ENCODE measurements at places on chromosomes 12 and 14.

- DNase-seq = no peak
These were observed 329.8 kb downstream of the APAF1 start for GRCh38 chr12:98974767-98975381.

DNA sequence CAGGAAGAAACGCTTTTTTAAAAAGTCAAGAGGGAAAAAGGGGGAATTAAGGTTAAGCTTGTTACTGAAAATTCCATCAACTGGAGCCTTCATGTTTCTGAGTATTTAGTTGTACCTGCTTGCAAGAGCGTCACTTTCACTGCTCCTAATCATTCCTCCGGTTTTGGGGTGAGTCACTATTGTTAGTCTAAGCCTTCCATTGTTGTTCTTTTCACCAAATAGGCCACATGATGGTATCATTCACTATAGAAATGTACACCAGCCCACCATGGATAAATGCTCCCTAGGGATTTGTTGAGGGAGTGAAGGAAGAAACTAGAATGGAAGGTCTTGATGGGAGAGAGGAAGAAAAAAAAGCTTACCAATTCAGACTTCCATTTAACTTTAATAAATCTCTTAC lies 3.0 kb downstream of the IL22 start:
- peak; percentile 12 for DNase-seq

GRCh38 chr14:100022772-100023451 lies 42.3 kb upstream of the EVL start:
- DNase-seq = peak; percentile 85

DNA sequence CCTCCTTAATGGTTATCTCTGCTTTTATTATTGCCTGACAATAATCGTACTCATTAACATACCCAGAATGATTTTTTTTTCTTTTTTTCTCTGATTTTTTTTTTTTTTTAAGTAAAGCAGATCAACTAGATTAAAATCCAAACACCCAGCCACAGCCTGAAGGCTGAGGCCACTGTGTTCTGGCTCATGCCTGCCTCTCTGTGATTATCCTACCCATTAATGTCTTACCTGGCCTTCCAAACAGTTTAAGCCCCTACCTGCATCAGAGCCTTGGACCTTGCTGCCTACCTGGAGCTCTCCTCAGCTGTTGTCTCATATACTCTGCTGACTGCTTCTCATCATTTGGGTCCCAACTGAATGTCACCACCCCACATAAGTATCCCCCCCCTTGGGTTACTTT lies 6.8 kb upstream of the TMED10 start:
- DNase-seq = no peak

DNA sequence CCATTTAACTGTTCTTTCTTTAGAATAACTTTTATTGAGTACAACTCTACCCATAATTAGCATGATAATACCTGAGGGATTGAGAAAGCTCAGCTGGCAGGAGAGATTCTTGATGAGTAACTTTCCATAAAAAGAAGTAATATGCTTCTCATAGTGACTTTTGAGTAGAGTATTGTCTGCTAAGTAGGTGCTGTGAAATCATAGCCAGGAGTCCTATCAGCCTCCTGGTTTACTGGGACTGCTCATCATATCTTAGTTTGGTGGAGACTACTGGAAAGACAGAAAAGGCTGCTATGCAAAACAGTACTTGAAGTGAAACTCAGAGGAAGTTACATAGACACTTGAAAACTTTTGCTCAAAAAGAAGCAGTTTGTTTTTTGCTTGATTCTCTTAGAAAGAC lies 113.3 kb upstream of the ATP2B1 start:
- no peak for DNase-seq

GRCh38 chr12:12660201-12660600 lies 35.8 kb downstream of the GPR19 start:
- DNase-seq = no peak

DNA sequence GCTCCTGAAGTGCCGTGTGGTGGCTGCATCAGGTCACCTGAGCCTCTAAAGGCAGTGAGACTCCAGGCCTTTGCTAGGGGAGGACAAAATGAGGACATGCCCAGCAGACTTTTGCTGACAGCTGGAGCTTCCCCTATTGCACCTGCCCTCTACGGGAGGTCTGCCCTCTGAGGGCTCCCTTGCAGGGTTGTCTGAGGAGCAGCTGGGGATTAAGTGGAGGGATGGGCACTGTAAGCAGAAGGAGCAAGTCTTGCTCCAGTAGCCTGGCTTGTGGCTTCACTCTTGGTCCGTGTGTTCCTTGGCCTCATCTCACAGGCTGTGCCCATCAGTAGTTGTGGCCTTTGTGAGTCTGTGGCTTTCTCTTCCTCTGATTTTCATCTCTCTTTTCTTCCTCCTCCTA lies 66.9 kb upstream of the NRXN3 start:
- peak; percentile 76 for DNase-seq

GRCh38 chr12:4039931-4040330 lies 166.7 kb upstream of the PARP11 start:
- no peak for DNase-seq

GRCh38 chr12:110307372-110307771 lies 26.3 kb downstream of the ATP2A2 start:
- no peak for DNase-seq

- DNase-seq = peak; percentile 87
These were observed 68.2 kb downstream of the DRAM1 start for GRCh38 chr12:101945369-101946232.

- DNase-seq = no peak
These were observed 66.7 kb upstream of the EIF5 start for GRCh38 chr14:103267226-103267910.

DNA sequence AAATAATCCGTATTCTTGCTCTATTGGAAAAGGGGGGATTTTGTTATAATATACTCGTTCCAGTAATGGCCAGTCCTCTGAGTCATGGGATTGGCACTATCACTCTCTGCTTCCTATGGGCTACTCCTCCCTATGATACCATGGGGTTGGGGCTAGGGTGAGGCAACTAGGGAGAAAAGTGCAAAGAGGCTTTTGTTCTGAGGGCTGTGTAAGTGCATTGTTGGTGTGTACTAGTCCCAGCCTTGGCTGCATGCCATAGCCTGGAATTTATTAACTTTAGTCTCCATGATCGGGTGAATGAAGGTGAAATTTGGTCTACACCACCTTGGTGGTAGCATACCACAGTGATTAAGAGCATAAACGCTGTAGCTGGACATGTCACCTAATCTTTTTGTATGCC lies 247.6 kb downstream of the RPAP3 start:
- DNase-seq = no peak

DNA sequence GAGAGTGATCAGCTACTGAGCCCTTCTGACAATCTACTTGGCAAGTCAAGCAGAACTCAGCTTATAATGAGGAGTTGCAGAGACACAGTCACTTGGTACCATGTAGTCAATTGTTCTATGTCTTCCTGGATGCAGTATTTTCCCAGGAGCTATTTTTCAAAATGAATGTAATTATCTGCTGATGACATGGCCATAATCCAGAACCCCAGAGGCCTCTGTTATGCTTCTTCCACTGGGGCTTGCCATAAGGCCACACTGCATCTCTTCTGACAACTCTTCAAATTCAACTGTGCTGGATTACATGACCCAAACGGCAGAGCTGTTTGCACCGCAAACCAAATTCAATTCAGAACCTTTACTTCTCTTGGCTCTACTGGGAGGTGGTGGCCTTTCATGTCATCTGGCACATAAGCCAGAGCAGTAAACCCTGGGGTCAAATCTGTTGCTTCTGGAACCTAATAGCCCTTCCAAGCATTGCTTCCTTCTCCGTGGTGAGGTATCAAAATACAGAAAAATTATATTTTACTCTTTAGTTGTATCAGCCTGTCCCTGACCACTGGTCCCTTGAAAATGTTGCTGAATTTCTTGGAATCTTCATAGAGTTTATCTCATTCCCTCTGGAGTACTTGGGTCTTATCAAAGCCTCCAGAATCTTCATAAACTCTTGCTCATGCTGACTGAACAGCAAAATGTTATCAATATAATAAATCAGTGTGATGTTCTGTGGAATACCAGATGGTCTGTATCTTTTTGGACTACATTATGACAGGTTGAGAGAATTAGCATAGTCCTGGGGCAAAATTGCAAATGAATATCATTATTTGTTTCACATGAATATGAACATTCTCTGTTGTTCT lies 79.4 kb upstream of the DCN start:
- no peak for DNase-seq

GRCh38 chr14:80867091-80867490 lies 74.4 kb downstream of the CEP128 start:
- no peak for DNase-seq

DNA sequence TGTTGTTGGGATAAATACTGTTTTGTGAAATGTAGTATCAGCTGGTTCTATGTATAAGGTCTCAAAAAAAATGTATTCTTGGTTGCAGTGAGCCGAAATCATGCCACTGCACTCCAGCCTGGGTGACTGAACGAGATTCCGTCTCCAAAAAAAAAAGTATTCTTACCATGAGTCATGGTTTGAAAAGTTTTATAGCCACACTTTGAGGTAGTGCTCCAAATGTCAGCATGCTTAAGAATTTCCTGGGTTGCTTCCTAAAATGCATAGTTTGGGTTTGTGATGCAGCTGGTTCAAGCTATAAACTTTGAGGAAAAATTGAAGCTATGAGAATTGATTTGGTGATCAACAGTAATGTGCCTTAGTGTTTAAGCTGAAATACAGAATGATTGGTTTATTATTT lies 48.0 kb downstream of the ETNK1 start:
- DNase-seq = no peak

DNA sequence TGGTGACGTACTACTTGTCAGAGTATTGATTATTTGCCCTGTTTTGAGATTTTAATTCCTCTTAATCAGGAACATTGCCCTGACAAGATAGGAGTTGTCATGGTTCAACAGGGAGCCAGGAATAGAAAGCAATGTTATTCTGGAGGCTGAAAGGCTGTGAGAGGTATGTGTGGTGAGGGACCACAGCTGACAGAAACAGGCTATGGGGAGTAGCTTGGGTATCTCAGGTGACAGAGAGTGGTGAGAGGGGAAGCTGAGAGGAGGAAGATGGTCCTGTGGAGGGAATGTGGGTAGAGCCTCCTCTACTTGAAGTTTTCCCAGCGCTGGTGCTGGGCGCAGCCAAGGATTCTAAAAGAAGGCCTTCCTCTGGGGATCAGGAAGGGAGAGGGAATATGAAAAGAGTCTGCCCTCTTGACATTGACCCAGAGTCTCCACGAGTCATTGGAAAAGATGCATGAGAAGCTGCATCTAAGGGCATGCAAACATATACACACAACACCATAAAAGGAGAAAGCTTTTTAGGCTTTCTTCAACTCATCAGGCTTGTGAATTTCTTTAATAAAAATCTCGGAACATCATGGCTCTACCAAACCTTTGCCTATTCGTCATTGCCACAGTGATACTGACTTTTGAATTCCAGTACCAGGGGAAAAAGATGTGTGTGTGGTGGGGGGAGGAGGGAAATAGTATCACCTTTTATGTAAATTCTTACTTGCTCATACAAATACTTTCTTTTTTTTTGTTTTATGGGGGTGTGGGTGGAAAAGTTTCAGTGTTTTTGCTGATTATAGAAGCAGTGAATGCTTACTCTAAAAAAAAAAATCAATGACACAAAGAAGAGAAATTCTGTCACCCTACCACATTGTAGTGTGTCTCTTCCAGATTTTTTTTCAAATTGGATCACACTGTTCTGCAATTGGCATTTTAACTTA lies 39.9 kb upstream of the DHRS7 start:
- no peak for DNase-seq

GRCh38 chr12:89151536-89151935 lies 200.8 kb downstream of the DUSP6 start:
- no peak for DNase-seq

GRCh38 chr12:124582108-124582424 lies 14.7 kb upstream of the NCOR2 start:
- DNase-seq = no peak

GRCh38 chr14:30826070-30826469 lies 48.3 kb upstream of the COCH start:
- no peak for DNase-seq

DNA sequence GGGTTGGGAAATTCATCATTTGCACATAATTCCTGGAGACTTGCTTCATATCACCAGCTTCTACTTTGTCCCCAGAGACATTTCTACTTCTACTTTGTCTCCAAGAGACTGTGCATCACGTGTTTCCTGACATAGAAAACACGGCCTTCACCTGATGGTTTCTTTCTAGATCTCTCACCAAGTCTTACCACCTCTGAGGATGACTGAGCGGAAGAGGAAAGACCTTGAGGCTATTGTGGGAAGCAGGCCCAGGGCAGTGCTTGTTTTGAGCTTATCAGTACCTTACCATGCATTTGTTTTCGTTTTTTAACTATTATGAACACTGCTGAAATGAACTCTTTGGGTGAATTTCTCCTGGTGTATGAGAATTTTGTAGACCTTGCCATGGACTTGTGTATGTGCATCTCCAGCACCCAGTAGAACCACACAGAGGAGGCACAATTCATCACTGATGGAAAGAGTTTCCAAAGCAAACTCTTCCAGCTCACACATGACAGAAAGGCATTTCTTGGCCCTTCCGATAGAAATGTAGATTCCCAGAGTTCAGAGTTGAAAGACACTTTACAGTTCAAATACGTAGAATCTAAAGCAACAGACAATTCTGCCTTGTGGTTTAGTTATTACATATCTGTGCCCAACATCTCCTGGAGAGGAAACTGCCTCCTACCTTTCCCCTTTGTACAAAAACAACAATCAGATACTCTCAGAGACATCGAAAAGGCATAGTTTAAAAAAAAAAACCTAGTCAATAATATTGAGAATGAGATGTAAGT lies 434.7 kb downstream of the FUT8 start:
- DNase-seq = no peak

GRCh38 chr12:59619461-59620240 lies 23.8 kb downstream of the SLC16A7 start:
- no peak for DNase-seq

DNA sequence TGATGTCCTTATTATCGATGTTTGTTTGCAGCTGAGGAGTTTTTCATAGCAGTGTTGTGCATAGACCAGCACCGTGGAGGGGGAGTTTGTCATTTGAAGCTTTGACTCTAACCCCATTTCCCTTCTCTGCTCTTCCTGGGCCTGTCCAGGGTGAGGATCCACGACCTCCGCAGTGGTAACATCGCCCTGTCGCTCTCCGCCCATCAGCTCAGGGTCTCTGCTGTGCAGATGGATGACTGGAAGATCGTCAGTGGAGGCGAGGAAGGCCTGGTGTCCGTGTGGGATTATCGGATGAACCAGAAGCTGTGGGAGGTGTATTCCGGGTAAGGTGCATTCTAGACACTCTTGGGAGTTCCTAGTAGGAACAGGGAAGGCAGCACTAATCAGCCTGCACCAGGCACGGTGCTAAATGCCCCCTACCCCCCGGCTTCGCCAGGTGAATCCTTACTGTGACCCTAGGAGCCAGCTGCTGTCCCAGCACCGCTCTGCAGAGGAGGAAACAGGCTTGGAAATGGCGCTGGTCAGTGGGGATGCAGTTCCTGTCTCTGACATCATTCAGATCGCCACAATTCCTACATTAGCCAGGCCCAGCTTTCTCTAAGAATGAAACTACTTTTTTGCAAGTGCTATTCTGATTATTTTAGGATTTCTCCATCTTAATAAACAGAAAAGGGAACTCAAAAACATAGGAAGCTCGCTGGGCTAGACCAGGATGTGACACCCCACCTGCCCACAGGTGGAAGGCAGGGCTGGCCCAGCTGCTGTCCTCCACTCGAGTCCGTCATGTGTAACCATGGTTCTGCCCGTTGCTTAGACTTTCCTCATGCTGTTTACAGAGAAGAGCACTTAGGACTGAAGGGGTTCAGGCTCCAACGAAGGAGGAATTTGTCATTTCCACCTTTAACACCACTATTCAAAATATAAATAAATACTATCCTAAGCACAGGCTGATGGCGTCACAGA lies 74.9 kb downstream of the TESC start:
- no peak for DNase-seq

- no peak for DNase-seq
These were observed 41.4 kb downstream of the BORCS5 start for GRCh38 chr12:12398026-12398859.

All from NCI-H2171 treated with DMSO at 0.1 percent for 48 hours (cell line).